ENCODE measurements at places on chromosomes 4 and X.

DNA sequence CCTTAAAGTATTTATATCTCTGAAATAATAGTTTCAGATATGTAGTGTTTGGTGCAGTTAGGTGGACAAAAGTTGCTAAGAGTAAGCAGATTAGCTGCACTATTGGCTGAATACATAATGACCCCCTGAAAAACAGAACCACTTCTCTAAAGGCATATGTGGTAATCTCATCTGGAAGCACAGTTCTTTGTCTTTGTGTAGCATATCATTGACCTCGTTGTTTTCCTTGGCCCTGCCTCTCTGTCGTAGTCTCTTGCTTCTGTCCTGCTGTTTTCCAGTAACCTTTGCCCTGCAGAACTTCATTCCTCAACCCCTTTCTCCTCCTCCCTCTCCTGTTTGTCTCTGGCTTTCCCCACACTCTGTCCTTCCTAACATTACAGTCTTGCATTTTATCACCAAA, 41.4 kb downstream of the JADE3 start:
- DNase-seq, result no peak

- no peak for DNase-seq
These were observed 30.1 kb upstream of the SCOC start for GRCh38 chr4:140343303-140343702.

GRCh38 chr4:104017213-104017612, 297.4 kb upstream of the TACR3 start:
- DNase-seq, result no peak

DNA sequence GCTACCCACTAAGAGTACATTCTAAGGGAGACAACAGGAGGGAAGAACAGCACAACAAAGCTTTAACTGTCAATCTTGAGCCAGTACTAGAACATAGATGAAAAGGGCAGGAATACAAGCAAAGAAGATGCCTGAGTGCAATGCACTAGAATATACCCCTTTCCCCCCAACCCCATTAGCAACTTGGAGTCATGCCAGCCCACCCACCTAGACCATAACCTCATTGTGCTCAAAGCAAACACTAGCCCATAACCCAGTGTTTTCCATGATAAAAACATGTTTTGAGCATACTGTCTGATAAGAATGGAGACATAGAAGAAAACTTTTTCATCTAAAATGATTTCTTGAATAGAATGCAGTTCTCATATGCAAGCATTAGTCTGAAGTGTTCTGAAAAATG, 183.2 kb downstream of the RAP1GDS1 start:
- DNase-seq, result no peak

GRCh38 chr4:107683873-107684272, 36.2 kb downstream of the PAPSS1 start:
- DNase-seq, result no peak

DNA sequence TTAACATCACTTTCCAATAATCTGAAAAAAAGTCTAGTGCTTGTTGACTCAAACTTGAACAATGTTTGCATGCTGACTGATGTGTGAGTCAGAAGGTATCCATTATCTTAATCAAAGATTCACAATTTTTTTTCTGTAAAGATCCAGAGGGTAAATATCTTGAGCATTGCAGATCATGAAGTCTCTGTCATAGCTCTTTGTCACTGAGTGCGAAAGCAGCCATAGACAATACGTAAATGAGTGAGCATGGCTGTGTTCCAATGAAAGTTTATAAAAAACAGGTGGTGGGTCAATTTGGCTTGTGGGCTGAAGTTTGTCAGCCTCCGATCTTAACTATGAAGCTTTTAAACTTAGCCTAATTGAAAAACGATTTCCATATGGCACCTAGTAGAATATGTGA, 37.7 kb downstream of the NHS start:
- no peak for DNase-seq

DNA sequence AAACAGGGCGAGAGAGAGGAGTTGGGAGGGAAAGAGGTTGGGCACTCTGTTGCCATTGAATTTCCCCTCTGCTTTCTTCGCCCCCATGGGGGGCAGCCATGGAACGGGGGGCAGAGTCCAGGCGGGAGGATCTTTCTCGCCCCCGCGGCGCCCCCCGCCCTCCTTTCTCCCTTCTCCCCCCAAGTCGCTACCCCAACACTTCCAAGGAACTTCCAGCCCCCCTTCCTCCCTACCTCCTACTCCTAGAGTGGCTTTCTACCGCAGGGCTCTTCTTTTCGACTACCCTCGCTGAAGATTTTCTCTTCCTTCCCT, 594 bp upstream of the STAG2 start:
- DNase-seq, result no peak

- no peak for DNase-seq
These were observed 83.3 kb downstream of the SPRY1 start for GRCh38 chr4:123479944-123480343.

GRCh38 chrX:791479-792034, 161.0 kb downstream of the SHOX start:
- DNase-seq, result no peak

DNA sequence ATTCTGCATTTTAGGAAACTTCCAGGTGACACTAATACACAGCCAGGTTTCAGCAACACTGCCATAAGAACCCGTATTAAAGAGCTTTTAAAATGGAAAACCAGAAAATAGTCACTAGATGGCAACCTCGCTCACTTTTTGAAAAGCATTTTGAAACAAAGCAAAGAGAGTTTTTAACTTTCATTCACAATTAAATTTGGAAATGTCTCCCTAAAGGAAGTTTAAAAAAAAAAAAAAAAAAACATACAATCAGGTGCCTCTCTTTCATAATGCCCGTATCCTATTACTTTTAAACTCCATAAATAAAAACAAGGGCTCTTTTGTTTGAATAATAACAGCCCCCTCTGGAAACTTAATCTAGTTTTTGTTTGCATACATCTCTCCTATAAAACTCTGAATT, 20.3 kb downstream of the MEPE start:
- DNase-seq, result no peak

- DNase-seq, result no peak
These were observed 1.6 kb downstream of the SLIT2 start for GRCh38 chr4:20253283-20253734.

DNA sequence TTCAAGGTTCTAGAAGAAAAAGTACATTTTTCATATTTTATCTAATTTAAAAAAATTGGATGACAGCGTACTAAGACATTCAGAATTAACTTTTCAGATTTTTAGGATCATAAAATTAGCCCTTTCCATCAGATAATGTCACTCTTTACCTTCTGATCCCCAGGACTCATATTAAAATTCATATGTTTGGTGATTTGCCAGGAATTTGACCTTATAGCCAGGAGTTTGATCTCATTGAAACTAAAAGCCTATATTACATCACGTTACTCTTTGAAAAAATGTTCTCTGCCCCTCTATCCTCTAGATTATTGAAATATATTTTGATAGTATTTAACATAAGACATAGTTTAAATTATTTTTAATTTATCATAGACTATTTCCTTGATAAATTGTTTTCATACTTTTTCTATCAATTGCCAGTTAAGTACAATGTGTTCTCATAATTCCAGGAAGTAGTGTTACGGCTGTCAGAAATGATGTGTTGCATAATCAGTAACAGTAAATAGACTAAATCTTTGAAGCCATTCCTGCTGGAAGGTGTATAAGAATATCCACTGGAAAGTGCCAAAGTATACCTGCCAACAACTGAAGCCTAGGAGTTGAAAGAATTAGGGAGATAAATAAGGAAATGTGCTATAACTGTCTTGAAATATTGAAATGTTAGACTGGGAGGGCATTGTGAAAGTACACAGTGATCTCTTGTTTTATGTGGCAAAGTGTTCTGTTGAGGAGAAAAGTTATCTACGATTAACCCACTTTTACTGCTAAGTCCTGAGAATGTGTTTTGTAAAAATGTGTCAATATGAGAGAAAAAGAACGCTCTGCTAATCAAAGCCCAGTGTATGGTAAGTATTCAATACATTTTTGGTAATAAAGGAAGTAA, 32.9 kb upstream of the PDGFC start:
- no peak for DNase-seq

DNA sequence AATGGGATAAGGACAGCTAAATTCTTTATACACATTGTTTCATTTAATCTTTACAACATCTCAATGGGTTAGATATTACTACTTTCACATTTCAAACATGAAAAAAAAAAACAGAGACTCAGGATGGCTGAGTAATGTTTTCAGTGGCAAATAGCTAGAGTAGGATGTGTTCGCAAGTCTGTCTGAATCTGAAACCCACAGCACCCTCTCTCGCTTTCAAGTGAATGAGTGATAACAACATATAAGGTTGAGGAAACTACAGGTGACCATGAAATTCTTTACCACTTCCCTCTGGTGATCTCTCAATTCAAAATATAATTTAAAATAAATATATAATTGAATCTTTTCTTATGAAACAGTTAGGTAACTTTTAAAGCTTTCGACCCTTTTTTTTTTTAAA, 162.6 kb downstream of the PRR32 start:
- no peak for DNase-seq

DNA sequence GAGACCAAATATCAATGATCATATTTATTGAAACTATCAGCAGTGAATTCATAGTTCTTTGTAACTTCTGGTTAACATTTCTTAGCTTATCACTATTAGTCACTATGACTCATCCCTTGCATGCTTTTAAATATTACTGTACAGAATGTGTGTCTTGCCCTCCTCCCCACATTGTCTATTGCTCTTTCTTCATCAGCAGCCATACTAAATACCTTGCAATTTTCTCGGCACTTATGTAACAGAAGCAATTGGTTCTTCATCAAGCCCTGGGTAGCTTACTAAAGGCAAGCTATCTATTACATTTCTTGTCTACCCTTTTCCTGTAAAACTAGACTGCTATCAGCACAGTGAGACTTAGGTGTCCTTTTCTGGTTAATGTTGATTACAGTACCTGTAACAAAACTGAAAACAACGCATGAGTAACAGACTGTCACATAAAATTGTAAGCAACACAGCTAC, 8.2 kb downstream of the KLHL4 start:
- DNase-seq, result no peak

GRCh38 chrX:109847257-109848187, 114.5 kb upstream of the ACSL4 start:
- no peak for DNase-seq

- DNase-seq, result peak; percentile 38
These were observed 1.5 kb downstream of the EVC start for GRCh38 chr4:5712517-5712916.

- DNase-seq, result no peak
These were observed 110.8 kb downstream of the PWWP3B start for GRCh38 chrX:106278951-106279350.

DNA sequence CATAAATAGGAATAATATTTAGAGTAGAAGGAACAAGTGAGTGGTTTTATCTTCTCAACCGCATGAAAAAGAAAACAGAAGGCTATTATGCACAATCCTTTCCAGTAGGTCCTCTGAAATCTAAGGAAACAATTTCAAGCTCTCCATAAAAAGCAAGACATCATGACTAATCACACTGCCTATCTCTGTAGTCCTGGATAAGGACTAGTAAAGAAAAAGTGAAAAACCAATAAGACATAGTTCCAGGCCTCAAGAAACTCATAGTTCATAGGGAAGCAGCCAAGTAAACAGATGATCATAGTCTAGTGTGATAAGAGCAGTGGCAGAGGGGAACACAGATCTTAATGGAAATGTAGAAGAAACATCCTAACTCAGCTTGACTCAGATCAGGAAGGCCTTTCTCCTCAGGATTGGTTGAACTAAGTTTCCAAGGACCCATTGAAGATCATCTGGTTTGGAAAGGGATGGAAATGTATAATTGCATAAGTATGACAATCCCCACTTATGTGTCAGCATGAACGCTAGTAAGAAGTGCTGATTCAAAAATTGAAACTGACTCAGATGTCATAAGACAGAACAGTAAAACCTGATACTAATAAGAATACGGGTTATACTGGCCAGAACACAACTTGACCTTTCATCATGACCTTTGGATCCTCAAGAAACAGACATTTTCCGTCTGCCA, 155.3 kb downstream of the GRIA3 start:
- DNase-seq, result no peak

DNA sequence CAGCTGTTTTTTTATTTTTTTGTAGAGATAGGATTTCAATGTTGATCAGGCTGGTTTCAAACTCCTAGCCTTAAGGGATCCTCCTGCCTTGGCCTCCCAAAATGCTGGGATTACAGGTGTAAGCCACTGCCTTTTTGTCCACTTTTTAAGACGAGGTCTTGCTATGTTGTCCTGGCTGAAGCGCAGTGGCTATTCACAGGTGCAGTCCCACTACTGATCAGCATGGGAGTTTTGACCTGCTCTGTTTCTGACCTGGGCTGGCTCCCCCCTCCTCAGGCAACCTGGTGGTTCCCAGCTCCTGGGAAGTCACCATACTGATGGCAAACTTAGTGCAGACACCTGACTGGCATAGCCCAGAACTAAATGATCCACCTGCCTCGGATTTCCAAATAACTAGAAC, 2.3 kb upstream of the NSD2 start:
- DNase-seq, result no peak

- DNase-seq, result no peak
These were observed 51.5 kb downstream of the SLC2A9 start for GRCh38 chr4:9969526-9970398.

DNA sequence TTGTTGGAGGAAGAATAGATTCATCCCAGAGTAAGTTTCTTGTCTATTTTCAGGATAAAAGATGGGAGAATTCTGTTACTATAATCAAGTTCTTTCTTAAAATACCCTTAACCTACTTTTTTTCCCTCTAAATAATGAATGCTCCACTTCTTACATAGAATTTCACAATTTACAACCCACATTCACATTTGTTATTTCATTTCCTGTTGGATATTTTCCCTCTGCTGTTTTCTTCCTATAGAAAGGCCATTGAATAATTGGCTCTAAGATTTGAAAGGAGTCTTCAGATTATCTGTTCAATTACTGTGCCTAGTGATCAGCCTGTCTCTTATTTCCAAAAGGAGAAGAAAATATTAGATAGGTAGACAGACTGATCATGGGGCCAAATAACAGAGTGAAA, 79.7 kb downstream of the CPE start:
- DNase-seq, result no peak

DNA sequence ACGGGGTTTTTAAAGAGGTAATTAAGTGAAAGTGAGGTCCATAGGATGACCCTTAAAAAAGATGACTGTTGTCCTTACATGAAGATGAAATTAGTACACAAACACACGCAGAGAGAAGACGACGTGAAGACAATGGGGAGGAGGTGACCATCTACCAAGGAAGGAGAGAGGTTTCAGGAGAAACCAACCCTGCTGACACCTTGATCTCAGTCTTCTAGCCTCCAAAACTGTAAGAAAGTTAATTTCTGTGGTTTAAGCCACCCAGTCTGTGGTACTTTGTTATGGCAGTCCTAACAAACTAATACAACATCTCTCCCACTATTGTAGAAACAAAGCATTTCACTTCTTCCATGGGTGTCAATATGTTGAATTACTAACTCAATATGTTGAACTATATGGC, 139.6 kb upstream of the ATOH1 start:
- DNase-seq, result no peak

- DNase-seq, result no peak
These were observed 192.1 kb downstream of the RBMX2 start for GRCh38 chrX:130593911-130594310.
